ENCODE measurements at places on chromosomes 5 and 9. TPM values are rescaled to one million over a fixed set of nuclear protein-coding genes. Genes with fewer than 3 reads are reported as not detected.

UGT3A1 gene
- total RNA-seq: 2.2 TPM

SPAAR gene
- total RNA-seq: 0.64 TPM

GPX8 gene
- 8.4 TPM for total RNA-seq

PPP3R2 gene
- not detected for total RNA-seq

SPATA31A3 gene
- total RNA-seq: not detected

C5orf58 gene
- 15.7 TPM for total RNA-seq

DOCK2 gene
- total RNA-seq: 6.2 TPM

KCNV2 gene
- 1.4 TPM for total RNA-seq

LAMC3 gene
- 0.55 TPM for total RNA-seq

DNA sequence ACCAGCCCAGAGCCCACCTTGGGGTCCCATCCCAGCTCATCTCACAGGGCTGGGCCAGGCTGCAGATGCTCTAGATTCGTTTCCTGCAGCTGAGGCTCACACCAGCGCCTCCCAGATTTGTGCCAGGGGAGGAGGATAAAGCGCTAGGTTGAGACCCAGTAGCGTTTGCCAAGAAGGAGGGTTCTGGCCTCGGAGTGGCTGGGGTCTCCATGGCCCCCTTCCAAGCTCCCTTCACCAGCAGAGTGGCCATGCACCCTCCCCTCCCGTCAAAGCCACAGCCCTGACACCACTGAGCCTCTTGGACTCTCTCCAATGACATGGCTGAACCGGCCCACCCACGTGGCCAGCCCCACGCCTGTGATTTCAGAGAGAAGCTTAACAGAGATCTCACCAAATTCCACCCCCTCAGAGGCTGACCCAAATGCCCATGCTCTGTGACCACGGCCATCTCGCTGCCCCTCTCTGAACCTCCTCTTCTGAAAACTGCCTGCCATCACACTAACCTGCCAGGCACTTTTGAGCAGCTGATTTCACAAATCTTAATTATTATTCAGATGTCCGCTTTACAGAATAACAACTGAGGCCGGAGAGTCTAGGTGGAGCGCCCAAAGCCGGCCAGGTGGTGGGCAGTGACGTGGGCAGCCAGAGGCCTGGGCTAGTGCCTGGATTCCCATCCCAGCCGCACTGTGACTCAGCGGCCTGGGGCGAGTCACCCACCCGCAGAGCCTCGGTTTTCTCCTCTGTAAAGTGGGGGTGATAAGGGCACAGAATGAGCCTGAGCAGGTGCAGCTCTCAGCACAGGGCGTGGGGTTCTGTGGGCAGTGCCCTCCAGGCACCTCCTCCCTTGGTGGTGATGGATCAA is 155.7 kb downstream of the C9orf50 start:
- no peak for DNase-seq
- peaks cover 8% of the 10 kb centered on the region for H3K4me1 ChIP-seq
- H3K27me3 ChIP-seq: no peaks in the 10 kb centered on the region
- no peaks in the 10 kb centered on the region for H3K36me3 ChIP-seq
- no peak overlapping the region for H3K4me3 ChIP-seq

- no peak for DNase-seq
- no peaks in the 10 kb centered on the region for H3K4me1 ChIP-seq
- no peak overlapping the region for H3K4me3 ChIP-seq
- H3K27me3 ChIP-seq: no peaks in the 10 kb centered on the region
- H3K36me3 ChIP-seq: no peaks in the 10 kb centered on the region
Observed at GRCh38 chr5:167696558-167697314, 594.7 kb upstream of the WWC1 start.

DNA sequence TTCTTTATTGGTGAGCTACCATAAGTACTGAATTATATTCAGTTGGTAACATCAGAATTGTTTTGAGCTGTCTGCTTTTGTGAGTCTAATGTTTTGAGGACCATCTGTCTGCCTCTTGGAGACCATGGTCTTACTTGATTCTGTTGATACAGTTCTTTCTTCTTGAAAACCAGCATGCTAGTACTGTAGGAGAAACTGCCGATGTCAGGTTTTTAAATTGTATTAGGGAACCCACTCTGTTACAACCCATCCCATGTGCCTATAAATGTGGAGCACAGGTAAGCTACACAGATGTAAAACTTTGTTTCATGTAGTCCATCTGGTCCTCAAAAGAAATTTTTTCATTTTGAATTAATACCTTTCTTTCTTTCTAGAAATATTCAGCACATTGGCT is 103.4 kb upstream of the DMRTA1 start:
- no peak for DNase-seq
- no peaks in the 10 kb centered on the region for H3K36me3 ChIP-seq
- H3K27ac ChIP-seq: no peak overlapping the region
- H3K4me1 ChIP-seq: peaks cover 8% of the 10 kb centered on the region
- no peaks in the 10 kb centered on the region for H3K27me3 ChIP-seq

- no peaks in the 10 kb centered on the region for H3K27me3 ChIP-seq
- H3K4me1 ChIP-seq: no peaks in the 10 kb centered on the region
- H3K36me3 ChIP-seq: no peaks in the 10 kb centered on the region
- H3K4me3 ChIP-seq: no peak overlapping the region
- no peak overlapping the region for H3K27ac ChIP-seq
Observed at GRCh38 chr5:125499636-125500332, 753.3 kb upstream of the ZNF608 start.

GRCh38 chr5:19855453-19855852 is 132.5 kb downstream of the CDH18 start:
- H3K4me3 ChIP-seq: no peak overlapping the region
- no peaks in the 10 kb centered on the region for H3K36me3 ChIP-seq
- no peaks in the 10 kb centered on the region for H3K4me1 ChIP-seq
- no peaks in the 10 kb centered on the region for H3K27me3 ChIP-seq

GRCh38 chr5:81516091-81516490 is 122.2 kb upstream of the ACOT12 start:
- no peaks in the 10 kb centered on the region for H3K4me1 ChIP-seq
- H3K4me3 ChIP-seq: no peak overlapping the region
- no peak overlapping the region for H3K27ac ChIP-seq
- H3K27me3 ChIP-seq: no peaks in the 10 kb centered on the region

GRCh38 chr9:114049441-114050225 is 28.5 kb downstream of the AMBP start:
- H3K4me1 ChIP-seq: no peaks in the 10 kb centered on the region
- no peak overlapping the region for H3K27ac ChIP-seq
- DNase-seq: no peak
- no peaks in the 10 kb centered on the region for H3K36me3 ChIP-seq
- no peaks in the 10 kb centered on the region for H3K27me3 ChIP-seq

DNA sequence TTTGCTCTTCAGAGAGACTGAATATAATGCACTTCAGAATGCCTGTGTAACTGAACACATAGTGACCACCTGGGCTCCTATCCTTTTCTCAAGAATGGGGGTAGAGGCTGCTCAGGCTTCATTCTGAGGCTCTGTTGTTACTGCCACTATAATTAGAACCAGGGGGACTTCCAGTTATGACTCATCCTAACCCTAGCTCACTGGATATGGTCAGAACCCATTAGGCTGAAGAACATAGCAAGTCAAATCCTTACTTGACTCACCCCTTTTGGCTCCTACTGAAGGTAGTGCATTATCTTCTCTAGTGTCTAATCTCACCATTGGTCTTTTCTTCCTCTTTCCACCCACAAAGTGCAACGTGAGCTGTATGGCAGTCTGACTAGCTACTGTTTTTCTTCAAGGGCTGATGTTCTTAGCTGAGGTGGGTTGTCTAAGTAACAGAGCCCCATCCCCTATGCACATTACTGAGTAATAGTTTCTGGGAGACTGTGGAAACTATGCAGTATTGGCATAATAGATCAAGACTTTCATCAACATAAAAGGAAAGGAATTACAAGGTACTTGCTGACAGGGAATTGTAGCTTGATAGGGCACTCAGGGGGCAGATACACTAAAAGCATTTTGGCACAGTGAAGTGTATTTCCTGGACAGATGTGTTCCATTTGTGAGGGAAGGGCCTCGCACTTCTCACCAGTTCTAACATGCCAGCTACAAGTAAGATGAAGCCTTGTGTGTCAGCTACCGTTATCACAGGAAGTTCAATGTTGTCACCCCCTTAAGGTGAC is 431.0 kb upstream of the MEF2C start:
- H3K36me3 ChIP-seq: no peaks in the 10 kb centered on the region
- H3K27me3 ChIP-seq: no peaks in the 10 kb centered on the region
- no peak overlapping the region for H3K4me3 ChIP-seq
- no peak overlapping the region for H3K27ac ChIP-seq

GRCh38 chr5:180875860-180876426 is 14.9 kb upstream of the ZFP62 start:
- H3K4me1 ChIP-seq: no peaks in the 10 kb centered on the region
- no peak overlapping the region for H3K27ac ChIP-seq
- no peak for DNase-seq
- H3K4me3 ChIP-seq: no peak overlapping the region

GRCh38 chr9:86262492-86262891 is 3.0 kb upstream of the C9orf153 start:
- no peak overlapping the region for H3K4me3 ChIP-seq
- H3K36me3 ChIP-seq: peaks cover 4% of the 10 kb centered on the region
- no peak for DNase-seq
- H3K4me1 ChIP-seq: no peaks in the 10 kb centered on the region

DNA sequence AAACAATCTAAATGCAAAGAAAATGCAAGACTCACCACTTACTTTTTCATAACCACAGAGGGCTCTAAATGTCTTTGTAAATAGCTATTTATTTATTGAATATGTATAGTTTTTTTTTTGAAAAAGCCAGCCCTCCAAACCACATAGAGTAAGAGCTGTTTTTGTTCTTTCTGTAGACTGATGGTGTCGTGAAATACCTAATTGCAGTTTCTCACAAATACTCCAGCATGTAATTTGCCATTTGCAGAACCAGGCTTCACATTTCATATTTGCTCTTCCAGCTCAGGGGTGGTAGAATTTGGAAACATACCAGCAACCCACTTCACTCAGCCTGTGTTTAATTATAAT is 159.8 kb downstream of the TMC1 start:
- H3K27me3 ChIP-seq: no peaks in the 10 kb centered on the region
- H3K4me1 ChIP-seq: no peaks in the 10 kb centered on the region
- no peak overlapping the region for H3K4me3 ChIP-seq
- no peak for DNase-seq

GRCh38 chr9:137646341-137646740 is 27.5 kb downstream of the EHMT1 start:
- no peak for DNase-seq
- no peak overlapping the region for H3K4me3 ChIP-seq

GRCh38 chr9:78607853-78608252 is 310.9 kb downstream of the PSAT1 start:
- DNase-seq: no peak
- H3K27me3 ChIP-seq: no peaks in the 10 kb centered on the region
- no peaks in the 10 kb centered on the region for H3K4me1 ChIP-seq
- H3K27ac ChIP-seq: no peak overlapping the region

- H3K27me3 ChIP-seq: no peaks in the 10 kb centered on the region
- H3K36me3 ChIP-seq: no peaks in the 10 kb centered on the region
- no peaks in the 10 kb centered on the region for H3K4me1 ChIP-seq
- no peak overlapping the region for H3K27ac ChIP-seq
Observed at GRCh38 chr9:95870906-95871305, 4.6 kb upstream of the ERCC6L2 start.

GRCh38 chr5:172644266-172644665 is 3.2 kb downstream of the NEURL1B start:
- no peaks in the 10 kb centered on the region for H3K27me3 ChIP-seq
- no peak for DNase-seq
- H3K36me3 ChIP-seq: no peaks in the 10 kb centered on the region
- H3K4me1 ChIP-seq: peaks cover 3% of the 10 kb centered on the region

GRCh38 chr5:169861934-169862333 is 118.4 kb downstream of the INSYN2B start:
- H3K27me3 ChIP-seq: no peaks in the 10 kb centered on the region
- no peaks in the 10 kb centered on the region for H3K4me1 ChIP-seq
- no peak for DNase-seq
- no peak overlapping the region for H3K27ac ChIP-seq
- H3K36me3 ChIP-seq: no peaks in the 10 kb centered on the region

GRCh38 chr9:101999441-101999840 is 261.0 kb upstream of the GRIN3A start:
- H3K4me1 ChIP-seq: no peaks in the 10 kb centered on the region
- no peak overlapping the region for H3K27ac ChIP-seq
- H3K36me3 ChIP-seq: no peaks in the 10 kb centered on the region
- H3K4me3 ChIP-seq: no peak overlapping the region
- no peaks in the 10 kb centered on the region for H3K27me3 ChIP-seq

- DNase-seq: no peak
- no peaks in the 10 kb centered on the region for H3K4me1 ChIP-seq
- no peak overlapping the region for H3K4me3 ChIP-seq
- H3K27me3 ChIP-seq: no peaks in the 10 kb centered on the region
Observed at GRCh38 chr5:170070556-170071412, 34.9 kb upstream of the FOXI1 start.

DNA sequence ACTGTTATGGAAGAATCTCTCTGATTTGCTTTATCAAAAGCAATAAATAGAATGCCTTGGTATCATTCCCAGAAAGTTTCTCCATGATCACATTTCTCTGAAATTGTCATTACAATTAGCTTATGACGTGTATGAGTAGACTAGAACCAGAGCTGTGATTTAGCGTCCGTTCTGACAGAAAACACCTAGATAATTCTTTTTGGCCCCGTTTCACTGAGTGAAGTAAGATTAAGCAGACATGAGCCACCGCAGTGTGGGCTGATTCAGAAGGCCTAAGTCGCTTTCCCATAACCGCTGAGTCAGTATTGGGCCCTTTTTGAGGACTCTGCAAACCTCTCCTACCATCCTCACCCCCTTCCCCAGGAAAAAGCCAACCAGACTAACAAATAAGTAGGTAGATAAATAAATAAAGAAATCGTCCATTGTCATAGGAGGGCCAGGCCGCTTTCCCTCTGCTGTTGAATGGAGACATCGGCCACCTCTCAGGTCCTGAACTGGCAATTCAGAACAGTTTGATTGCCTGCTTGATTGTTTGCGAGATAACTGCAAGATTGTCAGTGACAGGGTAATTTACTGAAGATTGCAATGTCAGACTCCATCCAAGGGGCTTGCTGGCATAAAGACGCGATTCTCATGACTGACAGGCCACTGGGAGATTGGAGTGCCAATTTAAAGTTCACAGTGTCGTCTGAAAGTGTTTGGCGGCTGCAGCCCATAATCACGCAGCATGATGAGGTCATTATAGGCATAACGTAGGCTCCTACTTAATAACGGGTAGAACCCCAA is 105.0 kb upstream of the WWC1 start:
- no peak overlapping the region for H3K4me3 ChIP-seq
- no peaks in the 10 kb centered on the region for H3K36me3 ChIP-seq
- DNase-seq: no peak
- H3K4me1 ChIP-seq: no peaks in the 10 kb centered on the region
- H3K27ac ChIP-seq: no peak overlapping the region

GRCh38 chr5:135318037-135318436 is 81.0 kb downstream of the MACROH2A1 start:
- no peaks in the 10 kb centered on the region for H3K36me3 ChIP-seq
- H3K4me1 ChIP-seq: no peaks in the 10 kb centered on the region
- H3K27ac ChIP-seq: no peak overlapping the region
- no peaks in the 10 kb centered on the region for H3K27me3 ChIP-seq

Data from prostate gland (tissue), 2 donors.